Coronary artery (tissue), 2 donors: ENCODE measurements at places on chromosomes 7 and 10.

DNA sequence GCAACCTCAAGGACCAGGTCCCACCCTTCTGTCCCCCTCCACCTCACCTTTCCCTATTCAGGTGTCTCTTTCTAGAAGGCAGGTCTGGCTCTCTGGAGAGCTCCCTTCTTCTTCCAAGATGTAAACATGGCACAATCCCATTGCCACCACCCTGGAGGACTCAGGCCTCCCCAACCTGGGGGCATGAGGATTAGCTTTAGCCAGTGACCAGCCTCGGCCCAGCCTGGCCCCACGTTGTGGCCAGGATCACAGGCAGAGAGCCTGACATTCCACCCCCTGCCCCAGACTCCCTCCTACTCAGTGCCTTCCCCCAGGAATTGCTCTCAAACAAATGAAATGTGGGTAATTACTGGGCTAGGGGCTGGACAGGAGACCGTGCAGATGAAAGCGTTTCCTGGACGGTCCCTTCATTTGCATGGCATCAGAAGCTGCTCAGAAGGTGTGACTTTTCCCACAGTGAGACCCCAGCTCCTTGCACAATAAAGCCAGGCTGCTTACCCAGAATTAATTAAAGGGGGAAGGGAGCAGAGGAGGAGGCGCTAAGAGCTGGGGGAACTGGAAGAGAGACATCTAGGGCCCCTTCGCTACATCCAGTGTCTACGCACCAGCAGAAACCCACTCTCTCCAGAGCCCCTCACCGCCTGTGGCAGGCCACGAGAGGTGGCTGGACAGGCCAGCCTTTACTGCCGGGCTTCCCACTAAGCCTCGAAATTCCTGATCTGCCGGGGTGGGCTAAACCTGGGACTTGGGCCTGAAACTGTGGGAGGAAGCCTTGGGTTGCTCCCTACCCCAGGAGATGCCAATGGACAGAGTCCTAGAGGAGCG lies 7.7 kb downstream of the FGF8 start:
- DNase-seq: no peak

DNA sequence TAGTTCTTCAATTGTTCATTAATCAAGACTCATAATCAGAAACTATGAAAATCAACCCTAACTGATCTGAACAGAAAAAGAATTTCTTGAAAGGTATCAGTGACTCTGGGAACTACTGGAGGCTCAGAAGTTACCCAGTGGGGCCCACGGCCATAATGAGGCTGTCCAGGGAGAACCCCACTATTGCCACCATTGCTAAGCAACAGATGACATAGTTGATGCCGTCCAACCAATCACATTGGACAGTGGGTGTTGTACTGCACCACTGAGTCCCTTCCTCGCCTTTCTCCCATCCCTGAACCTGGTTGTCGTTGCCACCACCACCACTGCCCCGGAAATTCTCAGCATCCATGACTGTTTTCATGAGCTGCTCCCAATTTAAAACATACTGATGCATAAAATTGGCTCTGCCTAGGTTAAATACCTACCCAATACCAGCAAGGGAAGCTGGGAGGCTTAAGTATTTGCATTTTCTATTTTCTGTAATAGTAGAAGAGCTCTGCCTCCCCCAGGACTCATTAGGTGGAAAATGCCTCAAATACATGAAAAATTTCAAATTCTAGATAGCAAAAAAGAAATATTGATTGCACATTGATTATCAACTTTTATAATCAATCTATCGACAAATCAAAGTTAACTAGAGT lies 26.7 kb upstream of the USP6NL start:
- DNase-seq: no peak

DNA sequence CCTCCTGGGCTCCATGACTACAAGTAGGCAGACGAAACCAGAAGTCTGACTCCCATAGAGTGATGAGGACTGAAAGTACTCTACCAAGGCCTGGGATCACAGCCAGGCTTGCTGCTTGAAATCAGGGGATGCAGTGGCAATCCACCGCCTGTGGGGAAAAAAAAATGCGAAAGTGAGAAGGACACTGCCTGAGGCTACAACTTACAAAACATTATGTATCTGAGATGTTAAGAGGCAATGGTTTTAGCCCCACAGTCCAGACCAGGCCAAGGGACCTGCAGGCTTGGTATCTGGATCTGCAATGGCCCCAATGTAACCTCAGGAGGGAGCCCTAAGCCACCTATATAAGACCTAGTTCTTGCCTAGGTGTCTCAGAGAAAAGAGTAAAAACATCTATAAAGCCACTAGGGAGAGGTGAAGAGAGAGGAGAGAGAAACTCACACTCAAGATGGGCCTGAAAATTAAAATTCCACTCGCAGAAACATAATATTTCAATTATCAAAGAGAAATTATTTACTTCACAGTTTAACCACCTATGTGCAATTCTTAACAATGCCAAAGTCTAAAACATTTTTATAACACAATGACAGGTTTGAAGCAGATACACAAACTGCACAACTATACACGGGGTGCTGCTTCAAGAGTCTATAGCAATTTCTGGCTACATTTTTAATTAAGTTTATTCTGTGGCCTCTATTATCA lies 13.9 kb downstream of the DNAJC1 start:
- no peak for DNase-seq

GRCh38 chr7:134820295-134820694 lies 40.9 kb downstream of the CALD1 start:
- no peak for DNase-seq

GRCh38 chr7:128353610-128354009 lies 7.9 kb downstream of the PRRT4 start:
- DNase-seq: no peak

GRCh38 chr7:24227603-24228359 lies 56.2 kb upstream of the NPY start:
- DNase-seq: no peak

GRCh38 chr7:31875424-31875823 lies 188.4 kb downstream of the PPP1R17 start:
- no peak for DNase-seq

DNA sequence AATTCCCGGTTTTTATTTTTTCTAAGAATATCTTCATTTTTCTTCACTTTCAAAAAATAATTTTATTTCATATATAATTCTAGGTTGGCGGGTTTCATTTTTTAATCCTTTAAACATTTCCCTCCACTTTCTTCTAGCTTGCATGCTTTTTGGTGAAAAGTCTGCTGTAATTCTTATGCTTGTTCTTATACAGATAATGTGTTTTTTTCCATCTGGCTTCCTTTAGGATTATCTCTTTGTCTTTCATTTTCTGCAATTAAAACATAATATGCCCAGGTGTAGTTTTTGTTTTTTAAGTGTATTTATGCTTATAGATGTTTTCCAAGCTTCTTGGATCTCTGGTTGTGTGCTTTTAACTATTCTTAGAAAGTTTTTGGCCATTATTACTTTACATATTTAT lies 341.3 kb upstream of the SEMA3C start:
- no peak for DNase-seq

- no peak for DNase-seq
These were observed 62.9 kb downstream of the ITGB8 start for GRCh38 chr7:20393616-20394015.

DNA sequence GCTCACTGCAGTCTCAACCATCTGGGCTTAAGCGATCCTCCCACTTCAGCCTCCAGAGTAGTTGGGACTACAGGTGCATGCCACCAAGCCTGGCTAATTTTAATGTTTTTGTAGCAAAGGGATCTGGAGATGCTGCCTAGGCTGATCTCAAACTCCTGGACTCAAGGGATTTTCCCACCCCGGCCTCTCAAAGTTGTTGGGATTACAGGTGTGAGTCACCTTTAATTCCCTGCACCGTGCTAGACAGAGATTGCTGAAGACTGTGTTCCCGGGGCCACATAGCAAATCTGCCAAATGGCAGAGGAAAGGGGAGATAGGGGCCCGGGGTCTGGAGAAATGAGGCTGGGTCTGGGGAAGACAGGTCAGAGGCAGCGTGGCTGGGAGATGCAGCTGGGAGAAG lies 20.6 kb upstream of the PSMG3 start:
- no peak for DNase-seq

DNA sequence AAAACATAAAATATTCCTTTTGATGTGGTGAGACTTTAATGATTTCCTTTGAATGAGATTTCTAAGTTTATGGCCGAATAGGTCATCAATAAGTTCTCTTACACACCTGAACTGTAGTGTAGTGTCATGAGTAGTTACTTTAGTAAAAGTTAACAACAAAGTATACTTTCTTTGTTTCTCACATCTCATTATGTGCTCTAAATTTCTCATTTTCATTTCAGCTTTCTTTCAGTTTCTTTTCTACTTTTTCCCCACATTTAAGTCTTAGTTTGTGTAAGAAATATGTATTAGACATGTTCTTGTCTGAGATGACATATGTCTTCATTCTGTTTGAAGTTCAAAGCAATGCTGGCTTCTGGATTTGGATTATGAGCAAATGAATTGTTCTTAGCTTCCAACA lies 348.1 kb downstream of the ANKRD7 start:
- no peak for DNase-seq
